ENCODE measurements at places on chromosomes 5 and 9. TPM values are rescaled to one million over a fixed set of nuclear protein-coding genes. Genes with fewer than 3 reads are reported as not detected.

CRHBP gene
- 430 TPM for total RNA-seq

OBP2B gene
- total RNA-seq = not detected

FOXD4L4 gene
- total RNA-seq = 0.27 TPM

IL9 gene
- total RNA-seq = not detected
